ENCODE measurements at places on chromosomes 12 and 14.

- no peak for DNase-seq
Observed at GRCh38 chr14:93976477-93977057, at the start of gene ASB2. Gene ASB2 (minus strand): TSS chr14:93976570. CDS start chr14:93964539, 12,031 bp downstream.

DNA sequence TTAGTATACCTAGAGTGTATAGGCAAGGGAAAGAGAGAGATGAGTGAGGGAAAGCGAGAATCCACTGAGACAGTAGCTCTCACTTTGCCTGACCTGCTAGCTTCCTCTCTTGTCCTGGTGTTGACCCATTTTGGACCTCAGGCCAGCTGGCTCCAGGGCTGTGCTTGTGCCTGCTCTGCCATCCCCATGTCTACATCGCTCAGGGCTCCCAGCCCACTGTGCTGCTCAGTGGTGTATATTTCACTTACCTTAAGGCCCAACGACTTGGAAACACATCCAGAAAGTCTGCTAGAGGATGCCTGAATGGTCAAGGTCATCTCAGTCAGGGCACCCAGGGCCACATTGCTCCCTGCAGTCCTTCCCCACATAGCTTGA lies 964 bp upstream of the SERPINA4 start:
- no peak for DNase-seq

GRCh38 chr12:131795064-131795463 lies 33.1 kb upstream of the MMP17 start:
- no peak for DNase-seq

DNA sequence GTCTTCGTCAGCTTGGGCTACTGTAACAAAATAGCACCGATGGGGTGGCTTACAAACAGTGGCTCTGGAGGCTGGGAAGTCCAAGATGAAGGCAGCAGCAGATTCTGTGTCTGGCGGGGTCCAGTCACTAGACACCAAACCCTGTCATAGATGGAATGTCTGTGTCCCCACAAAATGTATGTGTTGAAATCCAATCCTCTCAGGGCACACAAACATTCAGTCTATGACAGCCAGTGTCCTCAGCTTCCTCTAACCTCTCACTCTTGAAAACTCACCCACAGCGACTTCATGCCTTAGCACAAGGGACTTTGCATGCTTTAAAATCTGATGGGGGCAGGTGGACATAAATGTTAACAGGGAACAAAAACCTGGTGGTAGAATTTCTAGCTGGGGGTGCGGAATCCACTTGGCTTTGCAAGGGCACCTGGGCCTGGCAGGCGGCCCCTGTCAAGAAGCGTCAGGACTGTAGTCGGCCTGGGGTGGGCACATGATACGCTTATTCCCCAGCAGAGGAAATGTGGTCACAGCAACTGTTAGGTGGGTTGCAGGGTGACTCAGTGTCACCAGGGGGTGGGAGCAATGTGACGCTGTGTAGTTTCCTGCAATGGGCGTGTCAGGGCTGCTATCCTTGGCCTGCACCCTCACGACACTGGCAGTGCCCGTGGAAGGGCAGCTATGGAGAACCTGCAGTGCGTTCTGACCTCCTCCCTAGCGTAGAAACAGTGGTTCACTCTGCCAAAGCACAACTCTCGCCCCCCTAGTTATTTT lies 17.7 kb downstream of the RIN3 start:
- DNase-seq: no peak

GRCh38 chr12:47317175-47317915 lies 237.6 kb upstream of the AMIGO2 start:
- no peak for DNase-seq

DNA sequence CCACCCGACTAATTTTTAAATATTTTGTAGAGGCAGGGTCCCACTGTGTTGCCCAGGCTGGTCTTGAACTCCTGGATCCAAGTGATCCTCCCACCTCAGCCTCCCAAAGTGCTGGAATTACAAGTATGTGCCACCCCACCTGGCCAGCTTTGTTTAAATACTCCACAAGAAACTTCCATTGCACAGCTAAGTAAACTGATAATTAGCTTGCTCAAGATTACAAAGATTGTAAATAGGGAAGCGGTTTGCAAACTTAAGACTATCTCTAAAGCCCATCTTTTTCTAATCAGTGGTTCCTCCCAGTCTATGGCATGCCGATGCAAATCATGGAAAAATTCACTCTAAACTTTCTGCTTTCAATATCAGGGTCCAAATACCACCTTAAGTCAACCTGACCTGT lies 9.7 kb downstream of the SLC7A8 start:
- no peak for DNase-seq

- no peak for DNase-seq
Observed at GRCh38 chr12:12176402-12176801, 90.4 kb downstream of the LRP6 start.

DNA sequence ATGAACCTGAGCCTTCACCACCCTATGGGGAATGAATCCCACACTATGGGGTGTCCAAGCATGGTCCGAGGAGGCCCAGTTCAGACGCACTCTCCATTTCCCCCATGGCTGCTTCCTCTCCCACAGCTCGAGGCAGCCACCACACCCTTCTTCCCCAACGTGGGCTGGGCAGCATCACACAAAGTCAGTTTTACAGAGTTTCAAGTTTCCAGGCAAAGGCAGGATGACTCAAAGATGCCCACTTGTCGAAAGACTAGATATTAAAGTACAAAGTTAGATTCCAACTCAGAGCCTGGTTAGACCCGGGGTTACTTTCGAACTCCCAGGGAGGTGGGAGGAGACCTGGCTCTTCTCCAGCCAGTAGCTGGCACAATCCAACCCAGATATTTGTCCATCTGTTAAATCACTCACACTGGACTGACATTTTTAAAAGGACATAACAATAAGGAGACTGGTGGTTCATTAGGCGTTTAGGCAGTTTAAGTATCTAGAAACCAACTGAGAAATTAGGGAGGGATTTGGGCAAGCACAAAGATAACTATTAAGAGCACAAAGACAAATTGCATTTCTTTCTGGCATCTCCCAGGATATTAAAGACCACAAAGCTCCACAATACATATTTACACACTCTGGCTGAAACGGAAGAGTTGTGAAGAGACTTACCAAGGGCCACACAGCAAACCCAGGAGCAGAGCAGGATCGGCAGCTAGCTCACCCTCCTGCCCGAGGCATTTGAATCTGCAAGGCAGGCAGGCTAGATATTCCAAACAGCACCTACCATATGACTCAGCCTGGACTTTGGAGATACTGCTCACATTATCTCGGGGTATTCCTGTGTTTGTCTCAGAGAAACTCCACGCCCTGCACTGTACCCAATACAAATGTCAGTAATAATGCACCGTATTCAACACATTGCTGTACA lies 34.8 kb downstream of the TMCC3 start:
- no peak for DNase-seq

DNA sequence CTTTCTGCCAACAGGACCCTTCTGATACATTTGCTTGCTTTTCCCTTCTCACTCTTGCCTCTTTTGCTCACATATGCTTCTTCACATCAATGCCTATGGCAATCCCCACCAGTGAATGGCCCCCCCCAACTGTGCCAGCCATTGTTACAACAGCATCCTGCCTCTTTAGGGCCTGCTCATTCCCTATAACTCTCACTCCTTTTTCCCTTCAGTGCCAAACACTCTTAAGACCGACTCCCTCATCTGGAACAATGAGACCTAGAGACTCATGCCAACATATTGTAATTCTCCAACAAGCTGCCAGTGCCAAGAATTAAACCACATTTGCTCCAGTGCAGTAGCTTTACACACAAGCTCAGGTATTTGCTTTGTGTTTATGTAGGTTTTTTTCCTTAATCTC lies 189.0 kb downstream of the SOX5 start:
- DNase-seq: no peak

GRCh38 chr14:48693793-48694192 lies 892.4 kb downstream of the RPS29 start:
- no peak for DNase-seq

DNA sequence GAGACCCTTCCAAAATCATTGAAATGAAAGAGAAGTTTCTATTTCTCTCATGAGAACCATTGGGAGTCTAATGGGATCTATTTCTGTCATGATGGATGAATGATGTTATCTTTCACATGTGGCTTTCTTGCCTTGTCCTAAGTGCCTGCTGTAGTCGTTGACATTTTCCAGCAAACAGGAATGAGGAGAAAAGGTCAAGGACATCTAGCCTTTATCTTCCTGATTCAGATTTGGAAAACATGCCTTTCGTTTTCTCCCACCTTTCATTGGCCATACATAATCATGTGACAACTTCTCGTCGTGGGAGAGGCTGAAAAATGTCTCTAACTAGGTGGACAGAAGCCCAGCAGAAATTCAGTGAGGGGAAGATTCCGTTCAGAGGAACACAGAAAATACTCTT lies 94.5 kb downstream of the PCNX1 start:
- no peak for DNase-seq
